ENCODE measurements at places on chromosomes 5 and 9.
A peak's percentile ranks its signal among the peaks of the same experiment; 100 is the strongest.

DNA sequence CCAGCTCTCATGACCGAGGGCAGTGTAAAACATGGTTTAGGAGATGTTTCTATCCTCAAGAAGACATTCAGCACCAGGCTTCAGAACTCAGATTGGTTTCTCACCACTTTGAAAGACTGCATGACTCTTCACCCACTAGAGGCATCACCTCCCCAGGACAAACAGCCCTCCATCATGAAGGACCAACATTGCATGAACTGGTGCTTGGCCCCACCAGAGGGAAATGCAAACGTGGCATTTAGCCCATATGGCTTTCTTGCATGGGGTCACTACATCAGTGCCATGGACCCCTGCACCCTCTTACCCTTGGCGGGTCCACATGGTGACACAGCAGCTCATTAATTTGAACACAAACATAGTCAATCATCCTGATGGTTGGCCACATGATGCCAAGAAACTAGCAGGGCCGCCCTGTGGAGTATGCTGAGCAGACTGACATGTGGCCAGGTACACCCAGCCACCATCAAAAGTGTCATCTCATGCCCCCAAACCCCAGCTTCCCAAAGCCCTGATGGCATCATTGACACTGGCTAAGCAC lies 129.5 kb upstream of the FSTL4 start:
- DNase-seq: no peak

DNA sequence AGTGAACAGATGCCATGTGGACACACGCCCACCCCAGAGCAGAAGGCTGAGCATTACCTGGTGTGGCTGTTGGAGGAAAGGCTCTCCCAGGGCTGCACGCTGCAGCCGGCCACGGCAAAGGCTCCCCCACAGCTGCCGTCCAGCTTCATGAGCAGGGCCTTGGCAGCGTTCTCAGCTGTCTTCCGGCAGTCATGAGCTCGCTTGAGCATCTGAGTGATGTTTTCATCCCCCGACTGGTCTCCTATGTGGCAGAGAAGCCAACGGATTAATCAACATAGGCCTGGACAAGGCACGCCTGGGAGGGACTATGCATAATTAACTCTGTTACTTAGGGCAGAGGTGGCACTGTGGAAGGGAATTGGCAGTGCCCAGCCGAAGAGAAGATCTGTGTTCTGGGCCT lies 87.3 kb downstream of the DCP2 start:
- DNase-seq: no peak

DNA sequence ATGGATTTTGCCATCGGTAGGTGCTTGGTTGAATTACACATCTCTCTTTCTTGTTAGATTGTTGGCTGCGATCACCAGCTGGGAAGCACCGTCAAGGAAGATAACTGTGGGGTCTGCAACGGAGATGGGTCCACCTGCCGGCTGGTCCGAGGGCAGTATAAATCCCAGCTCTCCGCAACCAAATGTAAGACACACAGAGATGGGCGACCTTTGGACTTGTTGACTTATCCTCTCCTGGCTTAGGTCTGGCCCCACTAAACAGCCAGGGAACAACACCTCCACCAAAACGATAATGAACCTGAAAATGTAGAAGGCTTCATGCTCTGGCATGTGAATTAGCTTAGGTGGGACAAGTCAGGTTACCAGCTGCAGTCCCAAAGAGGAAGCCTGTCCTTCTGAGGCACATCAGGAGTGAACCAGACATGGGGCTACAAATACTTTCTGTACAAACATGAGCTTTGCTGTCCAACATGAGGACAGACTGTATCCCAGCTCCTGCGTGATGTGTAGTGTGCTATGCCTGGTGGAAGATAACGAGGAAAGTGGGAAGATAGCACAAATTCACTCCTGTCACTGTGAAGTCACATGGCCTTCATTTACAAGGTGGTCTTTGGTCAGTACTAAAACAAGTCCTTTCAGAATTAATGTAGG lies 148.4 kb downstream of the ADAMTSL1 start:
- no peak for DNase-seq

DNA sequence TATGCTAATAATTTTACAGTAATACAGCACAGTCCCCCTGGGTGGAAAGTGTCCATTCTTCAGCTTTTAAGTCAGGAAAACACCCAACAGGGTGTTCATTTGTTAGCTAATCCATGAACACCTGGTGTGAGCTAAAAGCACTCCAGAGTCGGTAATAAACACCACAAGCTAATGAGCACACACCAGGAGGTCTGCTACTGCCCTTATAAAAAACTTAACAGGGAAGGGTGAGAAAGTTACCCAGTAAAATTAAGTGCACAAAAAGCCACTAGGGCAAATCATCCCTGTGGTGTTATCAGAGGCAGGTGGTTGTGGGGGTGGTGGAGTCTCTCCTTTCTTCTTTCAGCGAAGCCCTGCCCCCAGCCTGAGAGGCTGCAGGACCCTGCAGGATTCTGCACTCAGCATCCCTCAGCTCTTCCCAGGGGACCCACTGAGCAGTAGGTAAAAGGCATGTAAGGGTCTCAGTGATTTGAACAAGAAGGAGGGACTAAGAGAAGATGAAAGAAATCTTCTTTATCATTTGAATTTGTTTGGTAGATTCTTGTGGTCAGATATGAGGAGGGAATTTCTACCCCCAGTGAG lies 14.4 kb downstream of the GDNF start:
- DNase-seq: no peak

GRCh38 chr5:317086-317811 lies 4.3 kb upstream of the AHRR start:
- peak; percentile 76 for DNase-seq

DNA sequence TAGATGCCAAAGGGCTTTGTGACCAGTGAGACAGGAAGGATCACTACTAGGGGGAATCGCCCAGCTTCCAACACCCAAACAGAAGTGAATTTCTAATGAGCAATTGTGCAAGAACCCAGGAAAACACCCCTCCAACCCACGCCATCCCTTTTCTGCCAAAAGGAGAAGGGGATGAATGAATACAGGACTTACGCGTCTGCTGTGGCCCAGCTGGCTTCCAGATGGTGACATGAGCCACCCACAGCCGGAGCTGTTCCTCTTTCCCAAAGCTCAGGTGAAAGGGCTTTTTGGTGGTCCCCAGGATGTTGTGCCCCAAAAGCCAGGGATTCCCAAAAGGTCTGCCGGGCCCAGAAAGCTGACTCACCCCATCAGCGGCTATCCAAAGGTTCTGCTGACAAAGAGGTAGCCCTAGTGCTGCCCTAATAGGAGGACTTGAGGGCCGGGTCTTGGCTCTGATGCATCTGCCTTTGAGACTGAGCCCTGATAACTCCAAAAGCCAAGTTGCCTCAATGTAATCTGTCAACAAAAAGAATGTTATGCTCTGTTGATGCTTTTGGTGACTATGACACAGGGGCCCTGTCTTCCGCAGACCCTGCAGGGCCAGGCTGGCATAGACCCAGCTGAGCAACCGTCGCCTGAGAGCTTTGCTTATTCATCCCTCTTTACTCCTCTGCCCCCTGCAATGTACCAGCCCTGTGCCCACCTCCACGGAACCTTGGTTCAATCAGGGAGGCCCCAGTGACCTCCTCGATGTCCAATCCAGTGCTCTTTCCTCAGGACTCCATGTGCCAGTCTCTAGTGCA lies 14.5 kb downstream of the GSN start:
- peak; percentile 94 for DNase-seq

- DNase-seq: peak; percentile 26
Observed at GRCh38 chr9:109815366-109815947, 35.5 kb downstream of the PALM2AKAP2 start.

DNA sequence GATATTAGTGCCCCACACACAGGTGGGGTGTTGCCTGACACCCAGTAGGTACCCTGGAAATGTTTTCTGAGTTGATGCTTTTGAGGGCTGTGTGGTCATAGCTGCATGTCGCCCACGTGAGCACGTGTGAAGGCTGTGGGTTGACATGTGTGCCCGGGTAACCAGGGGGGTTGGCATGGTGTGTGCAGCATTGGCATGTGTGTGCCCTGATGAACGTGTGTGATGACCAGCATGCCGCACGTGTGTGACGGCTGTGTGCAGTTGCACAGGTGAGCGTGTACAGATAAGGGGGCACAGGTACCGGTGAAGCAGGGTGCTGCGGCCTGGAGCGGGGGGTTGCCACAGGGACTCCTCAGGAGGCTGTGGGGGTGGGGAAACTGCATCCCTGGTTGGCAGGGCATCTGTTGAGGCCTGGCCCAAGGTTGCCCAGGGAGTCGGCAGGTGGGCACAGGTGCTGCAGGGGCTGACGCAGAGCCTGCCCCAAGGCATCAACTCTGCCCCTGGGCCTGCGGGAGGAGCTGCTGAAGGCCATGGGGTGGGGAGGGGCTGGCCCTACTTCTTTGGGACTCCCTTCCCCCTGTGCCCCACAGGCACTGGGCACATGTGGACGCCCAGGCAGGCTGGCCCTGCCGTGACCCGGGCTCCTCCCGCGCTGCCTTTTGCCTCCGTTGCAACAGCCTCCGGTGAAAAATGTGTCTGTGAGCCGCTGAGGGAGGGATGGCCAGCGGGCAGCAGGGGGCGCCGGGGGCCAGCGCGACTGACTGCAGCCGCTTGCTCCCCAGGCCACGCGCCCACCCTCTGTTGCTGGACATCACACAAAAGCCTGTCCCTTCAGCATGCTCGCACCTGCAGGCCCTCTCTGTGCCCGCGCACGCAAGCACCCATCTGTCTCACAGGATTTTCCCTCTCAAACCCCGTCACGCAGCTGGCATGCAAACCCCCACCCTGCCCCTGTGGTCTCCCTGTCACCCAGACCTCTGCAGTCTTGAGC lies 2.2 kb downstream of the UNC5A start:
- DNase-seq: no peak

DNA sequence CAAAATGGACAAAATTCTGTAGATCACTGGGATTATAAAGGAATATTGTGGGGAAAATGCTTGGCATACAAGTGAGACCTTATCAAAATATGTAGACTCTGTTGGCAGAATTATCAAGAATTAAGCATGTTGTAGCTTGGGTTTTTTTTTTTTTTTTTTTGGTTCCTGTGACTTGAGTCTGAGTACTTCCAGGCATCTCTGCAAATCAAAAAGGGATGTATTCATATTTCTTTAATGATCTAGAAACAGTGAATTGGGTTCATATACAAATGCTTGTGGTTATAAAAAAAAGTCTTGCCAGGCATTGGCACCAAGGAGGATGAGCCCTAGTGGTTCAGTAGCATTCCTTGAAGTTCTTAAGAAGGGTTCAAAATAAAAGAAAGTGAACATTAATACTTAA lies 292.2 kb downstream of the ARHGAP26 start:
- DNase-seq: peak; percentile 50

DNA sequence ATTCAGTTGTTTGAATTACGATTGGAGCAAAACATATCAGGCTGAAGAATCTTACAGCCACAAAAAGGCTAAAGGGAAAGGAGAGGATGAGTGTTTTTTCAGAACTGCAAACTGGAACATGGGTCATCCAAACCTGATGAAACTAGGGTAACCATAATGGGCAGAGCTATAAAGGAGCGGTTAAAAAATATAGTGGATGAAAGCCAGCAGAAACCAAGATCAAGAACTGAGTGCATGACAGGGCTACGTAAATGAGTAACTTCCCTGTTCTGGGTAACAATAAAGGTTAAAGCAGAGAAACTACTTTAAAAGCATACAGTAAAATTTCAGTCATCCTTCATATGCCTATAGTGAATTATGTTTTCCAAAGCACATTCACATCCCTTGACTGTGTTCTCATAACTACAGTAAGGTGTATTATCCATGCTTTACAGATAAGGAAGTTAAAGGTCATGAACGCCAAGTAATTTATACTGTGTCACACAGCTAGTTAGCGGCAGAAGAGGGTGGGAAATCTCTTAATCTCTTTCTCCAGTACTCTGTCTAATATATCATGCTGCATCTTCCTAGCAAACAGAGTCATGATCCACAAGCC lies 48.5 kb upstream of the GHR start:
- DNase-seq: no peak

- DNase-seq: no peak
Observed at GRCh38 chr9:394347-395052, 179.8 kb downstream of the DOCK8 start.

DNA sequence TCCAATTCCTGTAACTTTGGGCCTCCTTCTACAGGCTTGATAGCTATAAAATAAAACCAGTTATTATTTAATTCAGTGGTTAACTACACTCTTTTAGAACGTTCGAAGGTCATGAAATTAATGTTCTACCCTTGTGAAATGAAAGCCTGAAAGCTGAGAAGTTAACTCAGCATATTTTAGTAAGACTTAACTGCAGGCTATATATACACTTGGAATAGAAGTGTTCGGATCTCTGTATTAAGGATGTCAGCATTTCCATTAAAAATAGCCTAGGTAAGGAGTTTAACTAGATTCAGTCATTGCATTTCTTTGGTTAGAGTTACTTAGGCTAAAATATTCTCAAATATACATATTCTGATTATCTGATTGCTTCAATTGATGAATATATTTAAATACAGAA lies 229.2 kb downstream of the MRPS30 start:
- no peak for DNase-seq

Measured in AG10803 (cell line).